Thyroid gland (tissue), 4 donors: ENCODE measurements at places on chromosomes 3 and 15.
A peak's percentile ranks its signal among the peaks of the same experiment; 100 is the strongest.

DNA sequence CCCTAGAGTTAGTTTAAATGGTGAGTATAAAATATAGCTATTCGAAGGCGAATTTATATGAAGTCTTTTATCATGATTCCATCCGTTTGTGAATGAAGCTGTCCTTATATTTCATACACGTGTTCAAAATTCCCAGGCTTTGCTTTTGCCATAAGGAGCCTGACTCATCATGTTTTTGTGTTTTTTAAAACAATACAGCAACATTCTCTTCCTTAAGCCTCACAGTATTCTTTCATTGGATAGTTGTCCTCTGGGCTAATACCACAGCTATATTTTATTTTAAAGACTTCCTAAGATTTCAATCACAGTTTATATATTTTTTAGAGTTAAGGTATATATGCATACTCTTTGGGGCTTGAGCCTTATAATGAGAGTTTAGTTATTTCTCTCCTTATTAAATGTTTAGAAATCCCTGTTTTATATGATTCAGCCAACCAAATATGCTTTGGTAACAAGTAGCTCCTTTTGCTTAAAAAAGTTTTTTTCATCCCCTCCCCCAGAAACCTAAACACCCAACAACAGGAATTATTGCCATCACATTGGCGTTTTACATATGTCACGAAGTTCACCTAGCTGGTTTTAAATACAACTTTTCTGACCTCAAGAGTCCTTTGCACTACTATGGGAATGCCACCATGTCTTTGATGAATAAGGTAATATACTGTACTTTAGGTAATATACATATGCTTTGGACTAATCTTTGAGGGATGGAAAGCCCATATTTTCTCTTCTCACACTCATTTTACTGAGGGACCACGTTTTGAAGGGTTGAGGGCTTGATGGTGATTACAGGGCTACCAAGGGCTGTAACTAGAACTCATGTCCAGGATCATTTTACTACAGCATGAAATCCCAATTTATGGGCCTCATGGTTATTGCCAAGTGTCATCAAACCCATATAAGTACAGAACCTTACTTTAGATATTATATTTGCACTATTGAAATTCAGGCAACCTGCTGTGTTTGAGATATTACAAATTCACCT is 28.5 kb downstream of the ST3GAL6 start:
- DNase-seq = no peak

GRCh38 chr3:36868614-36869436 is 76.0 kb downstream of the TRANK1 start:
- DNase-seq = peak; percentile 55

DNA sequence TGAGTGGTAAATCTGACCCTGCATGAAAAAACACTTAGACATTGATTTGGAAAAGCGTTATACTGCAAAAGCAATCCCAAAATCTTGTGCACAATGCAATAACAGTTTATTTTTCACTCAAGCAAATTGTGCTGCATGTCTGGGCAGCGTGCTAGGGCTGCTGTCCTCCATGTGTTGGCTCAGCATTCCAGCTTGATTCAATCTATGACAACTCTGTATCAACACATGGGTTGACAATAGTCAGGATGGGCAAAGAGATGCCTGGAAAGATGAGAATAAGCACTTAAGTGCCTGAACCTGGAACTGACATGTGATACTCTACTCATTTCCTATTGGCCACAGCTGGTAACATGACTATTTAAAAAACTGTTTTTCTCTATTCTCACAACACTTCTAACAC is 51.8 kb downstream of the DUT start:
- no peak for DNase-seq

DNA sequence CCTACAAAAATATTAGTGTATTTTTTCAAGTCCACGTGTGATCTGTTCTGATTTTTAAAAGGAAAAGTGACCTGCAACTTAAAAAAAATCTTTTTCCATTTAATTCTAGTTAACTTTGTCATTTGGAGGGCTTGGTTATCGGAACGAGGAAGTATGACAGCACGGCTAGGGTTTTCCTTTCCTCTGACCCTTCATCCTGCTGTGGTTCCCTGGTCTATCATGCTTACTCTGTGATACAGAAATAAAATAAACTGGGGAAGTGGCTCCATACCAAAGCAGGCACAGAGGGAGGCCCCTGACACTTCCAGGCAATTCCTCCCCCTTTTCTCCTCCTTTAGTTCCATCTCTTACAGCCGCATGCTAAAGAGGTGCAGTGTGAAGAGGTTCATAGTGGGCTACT is 491.3 kb downstream of the EDEM1 start:
- no peak for DNase-seq

- no peak for DNase-seq
These were observed 116.6 kb downstream of the FBN1 start for GRCh38 chr15:48528921-48529320.

GRCh38 chr15:60612400-60613048 is 133.6 kb upstream of the ICE2 start:
- DNase-seq = no peak

- no peak for DNase-seq
These were observed 7.4 kb upstream of the FGF7 start for GRCh38 chr15:49415638-49416037.

DNA sequence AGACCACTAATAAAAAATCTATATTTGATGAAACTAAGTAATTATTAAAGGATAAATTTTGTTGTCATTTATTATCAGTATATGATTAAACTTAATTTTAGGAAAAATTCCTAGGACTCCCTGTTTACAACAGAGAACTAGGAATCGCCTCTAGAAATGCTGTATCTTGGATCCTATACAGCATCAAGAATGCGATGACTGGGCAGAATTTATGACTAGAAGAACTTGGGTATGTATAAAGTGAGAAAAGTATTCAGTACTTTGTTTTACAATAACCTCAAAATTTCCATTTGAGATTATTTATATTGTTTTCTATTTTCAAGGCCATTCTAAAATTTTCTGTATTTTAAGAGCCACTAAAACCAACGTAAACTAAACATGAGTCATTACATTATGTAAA is 82.3 kb upstream of the AGTR1 start:
- no peak for DNase-seq

DNA sequence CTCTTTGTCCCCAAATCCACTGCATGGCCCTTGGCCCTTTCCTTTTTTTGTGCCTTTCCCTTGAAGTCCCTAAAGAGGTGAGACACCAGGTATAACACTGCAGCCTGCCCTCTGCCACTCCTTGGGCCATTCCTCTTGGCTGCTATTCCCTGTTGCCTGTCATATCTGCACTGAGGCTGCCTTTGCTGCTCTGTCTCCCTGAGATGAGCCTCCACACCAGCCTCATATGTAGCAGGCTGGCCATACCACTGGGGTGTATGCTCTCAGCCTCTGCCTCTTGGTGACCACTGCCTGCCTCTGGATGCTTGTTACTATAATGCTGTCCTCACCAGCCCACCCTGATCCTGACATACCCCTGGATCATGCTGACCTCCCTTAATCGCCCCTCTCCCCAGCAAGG is 252.0 kb downstream of the CLSTN2 start:
- DNase-seq = no peak

DNA sequence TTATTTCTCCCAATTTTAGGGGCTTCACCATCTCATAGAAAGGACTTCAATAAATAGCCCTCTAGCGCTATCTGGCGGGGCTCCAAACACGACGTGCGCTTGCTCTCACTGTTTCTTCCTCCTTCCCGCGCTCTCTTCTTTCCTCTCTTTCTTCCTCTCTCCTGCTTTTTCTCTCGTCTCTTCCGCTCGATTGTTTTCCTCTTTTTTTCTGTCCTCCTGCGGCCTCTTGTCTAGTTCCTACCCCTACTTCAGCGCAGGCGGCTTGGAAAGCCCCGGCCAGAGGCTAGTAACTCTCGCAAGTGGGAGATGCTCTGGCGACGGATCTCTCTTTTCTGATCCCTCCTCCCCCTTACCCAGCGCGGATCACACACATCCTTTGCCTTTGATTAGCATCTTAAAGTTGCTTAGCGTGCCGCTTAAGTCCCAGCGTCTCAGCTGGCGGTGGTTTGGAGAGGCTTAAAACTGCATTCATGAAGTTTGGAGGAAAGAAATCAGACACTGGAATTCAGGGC is 6.2 kb upstream of the MEIS2 start:
- DNase-seq = no peak

GRCh38 chr3:30135190-30135589 is 471.2 kb upstream of the TGFBR2 start:
- no peak for DNase-seq

GRCh38 chr3:48157950-48158376 is 30.3 kb downstream of the CDC25A start:
- peak; percentile 53 for DNase-seq

GRCh38 chr15:77791941-77792340 is 159.2 kb upstream of the LINGO1 start:
- no peak for DNase-seq

GRCh38 chr15:33968821-33969220 is 524 bp downstream of the CHRM5 start:
- no peak for DNase-seq

DNA sequence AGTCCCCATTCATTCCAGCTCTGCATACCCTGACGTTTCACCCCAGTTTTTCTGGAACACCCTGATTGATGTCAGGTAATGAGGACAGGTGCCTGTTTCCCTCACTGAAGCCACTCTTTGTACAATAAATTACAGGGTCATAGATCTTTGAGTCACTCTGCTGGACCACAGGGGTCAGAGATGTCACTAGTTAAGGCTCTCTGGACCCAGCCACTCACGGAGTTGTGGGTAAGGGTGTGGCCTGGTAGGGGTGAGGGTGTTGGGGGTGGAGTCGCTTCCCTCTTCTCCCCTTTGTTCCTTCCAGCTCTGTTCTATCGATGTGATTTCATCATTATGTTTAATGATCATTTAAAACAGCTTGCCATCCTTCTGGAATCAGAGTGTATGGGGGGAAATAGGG is 512 bp downstream of the IQCF5 start:
- DNase-seq = no peak

DNA sequence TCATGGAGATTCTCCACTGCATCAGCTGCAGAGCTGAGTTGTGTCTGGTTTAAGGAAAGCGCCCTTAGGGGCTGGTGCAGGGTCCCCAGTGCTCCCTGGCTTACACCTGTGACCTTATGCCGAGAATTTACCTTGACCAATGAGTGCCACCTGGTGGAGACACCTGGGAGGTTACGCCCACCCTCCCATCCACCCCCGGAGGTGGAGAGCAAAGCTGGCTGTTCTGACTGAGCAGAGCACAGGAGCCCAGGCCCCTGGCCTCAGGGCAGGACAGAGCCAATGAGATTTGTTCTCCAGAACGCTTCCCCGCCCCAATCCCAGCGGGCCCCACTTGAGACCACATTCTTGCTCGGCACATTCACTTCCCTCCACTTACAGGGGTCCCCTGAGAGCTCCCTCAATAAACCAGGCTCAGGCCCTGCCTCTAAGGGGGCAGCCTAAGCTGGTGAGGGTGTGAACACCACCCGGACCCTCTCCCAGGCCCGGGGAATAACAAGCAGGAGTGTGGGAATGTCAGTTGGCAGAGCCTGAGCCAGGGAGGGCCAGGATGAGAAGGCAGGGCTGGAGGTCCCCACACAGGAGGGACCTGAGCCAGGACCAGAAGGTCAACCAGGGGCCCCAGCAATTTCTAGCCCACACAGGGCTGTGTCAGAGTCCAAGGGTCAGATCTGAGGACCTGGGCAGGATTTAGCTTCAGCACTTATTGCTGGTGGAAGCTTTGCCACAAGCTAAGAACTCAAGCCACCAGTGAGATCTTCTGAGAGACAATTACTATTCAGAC is 117.1 kb downstream of the TPRA1 start:
- DNase-seq = no peak

GRCh38 chr15:81007428-81008064 is 6.8 kb downstream of the TLNRD1 start:
- no peak for DNase-seq

DNA sequence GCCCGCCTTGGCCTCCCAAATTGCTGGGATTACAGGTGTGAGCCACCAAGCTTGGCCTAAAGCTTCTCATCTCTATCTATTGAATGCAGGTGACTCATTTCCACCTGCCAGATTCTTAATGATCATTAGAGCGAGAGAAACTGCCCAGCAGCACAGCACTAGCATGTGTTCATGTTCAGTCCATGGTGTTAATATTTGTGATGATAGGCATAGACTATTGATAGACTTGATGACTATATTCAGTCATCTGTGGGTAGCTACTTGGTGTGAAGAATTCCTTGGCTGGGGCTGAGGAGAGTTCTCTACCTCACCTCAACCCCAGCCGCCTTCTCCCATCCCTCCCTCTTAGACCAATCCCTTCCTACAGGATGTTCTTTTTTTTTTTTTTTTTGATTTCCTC is 60.0 kb downstream of the ST6GAL1 start:
- DNase-seq = no peak

- no peak for DNase-seq
These were observed 63.1 kb downstream of the STRIT1 start for GRCh38 chr3:155230382-155230781.

- no peak for DNase-seq
These were observed 1.2 kb upstream of the PPP2R3A start for GRCh38 chr3:135964160-135964955.

DNA sequence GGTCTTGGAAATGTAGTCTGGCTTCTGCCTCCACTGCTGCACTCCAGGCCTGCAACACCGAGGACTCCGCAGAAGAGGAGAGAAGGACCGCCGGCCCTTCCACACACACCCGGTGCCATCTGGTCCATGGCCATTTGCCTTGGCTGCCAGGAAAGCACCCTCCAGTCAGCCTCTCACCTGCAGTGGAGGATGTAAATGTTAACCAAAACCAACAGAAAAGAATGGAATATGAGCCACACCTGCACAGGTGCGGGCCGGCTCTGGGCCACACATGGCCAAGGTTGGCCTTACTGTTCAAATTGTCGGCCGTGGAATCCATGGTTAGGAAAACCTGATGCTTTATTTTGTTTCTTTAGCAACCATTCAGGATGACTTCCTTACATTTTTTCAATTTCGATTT is 178.3 kb upstream of the C2CD4B start:
- DNase-seq = no peak

- DNase-seq = no peak
These were observed 36.1 kb downstream of the AP3S2 start for GRCh38 chr15:89857673-89858072.

- no peak for DNase-seq
These were observed 15.4 kb downstream of the HOMER2 start for GRCh38 chr15:82936966-82937711.

DNA sequence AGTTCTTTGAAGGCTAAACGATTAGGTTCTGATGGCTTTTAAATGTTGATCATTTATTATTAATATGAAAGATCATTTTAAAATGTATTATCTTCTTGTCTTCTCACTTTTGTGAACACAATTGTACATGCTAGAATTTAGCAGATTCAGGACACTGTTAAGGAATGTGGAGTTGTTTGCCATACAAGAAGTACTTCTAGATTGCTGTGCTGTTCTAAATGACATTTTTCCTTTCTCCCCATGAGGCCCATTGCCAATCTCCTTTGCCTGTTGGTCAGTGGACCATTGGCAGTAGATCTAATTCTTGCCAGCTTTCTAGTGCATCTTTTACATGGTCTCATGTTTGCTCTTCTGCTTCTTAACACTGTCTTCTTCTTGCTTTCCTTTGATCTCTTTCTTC is 242.3 kb downstream of the MECOM start:
- DNase-seq = peak; percentile 2

DNA sequence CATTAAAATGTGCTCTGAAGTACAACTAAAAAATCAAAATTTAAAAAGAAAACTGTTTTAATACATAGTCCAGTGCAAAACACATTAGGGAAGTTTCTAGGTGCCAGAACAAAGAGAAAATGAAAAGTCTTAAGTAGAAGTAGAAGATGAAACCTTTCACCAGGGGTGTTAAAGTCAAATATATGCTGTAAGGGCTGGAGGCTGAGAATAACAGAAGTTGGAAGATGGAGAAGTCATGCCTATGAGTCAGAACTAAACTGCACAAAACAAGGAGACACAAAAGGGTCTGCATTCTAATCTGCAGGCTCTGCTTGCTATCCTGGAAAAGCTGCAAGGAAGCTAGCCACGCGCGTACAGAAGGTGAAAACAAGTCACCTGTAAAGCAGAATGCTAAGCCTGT is 48.7 kb upstream of the CPB1 start:
- DNase-seq = no peak
